ENCODE measurements at places on chromosomes 13 and 19.

DNA sequence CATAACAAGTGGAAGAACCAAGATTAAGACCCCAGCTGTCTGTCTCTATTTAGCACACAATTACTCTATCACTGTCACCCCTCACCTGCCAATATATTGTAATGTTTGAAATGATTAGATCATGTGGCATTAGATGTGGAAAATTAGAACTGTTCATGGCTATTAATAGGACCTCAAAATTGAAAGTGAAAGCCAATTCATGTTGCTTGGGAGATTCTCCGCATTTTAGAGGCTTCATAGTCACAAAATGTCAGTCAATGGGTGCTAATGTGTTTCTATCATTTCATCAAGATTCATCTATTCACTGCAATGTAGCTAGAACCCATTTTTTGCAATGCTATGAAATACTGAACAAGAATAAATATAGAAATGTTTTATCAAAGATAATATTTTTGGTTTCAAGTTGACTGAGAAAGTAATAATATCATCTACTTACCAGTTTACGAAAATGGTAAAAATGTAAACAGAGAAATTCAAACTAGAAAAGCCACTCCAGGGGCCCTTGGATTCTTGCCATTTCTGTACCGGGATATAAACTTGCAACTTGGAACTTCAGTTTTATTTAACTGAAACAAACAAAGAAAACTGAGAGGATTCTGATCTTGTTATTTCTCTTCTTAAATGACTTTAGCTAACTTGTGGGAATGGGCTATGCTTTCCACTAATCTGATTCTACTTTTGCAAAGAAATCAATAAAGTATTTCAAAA is 388.6 kb downstream of the DCT start:
- no peak for DNase-seq

GRCh38 chr13:52447815-52448552 is 2.5 kb downstream of the VPS36 start:
- no peak for DNase-seq

GRCh38 chr13:30708541-30708940 is 26.8 kb upstream of the ALOX5AP start:
- DNase-seq, result no peak

DNA sequence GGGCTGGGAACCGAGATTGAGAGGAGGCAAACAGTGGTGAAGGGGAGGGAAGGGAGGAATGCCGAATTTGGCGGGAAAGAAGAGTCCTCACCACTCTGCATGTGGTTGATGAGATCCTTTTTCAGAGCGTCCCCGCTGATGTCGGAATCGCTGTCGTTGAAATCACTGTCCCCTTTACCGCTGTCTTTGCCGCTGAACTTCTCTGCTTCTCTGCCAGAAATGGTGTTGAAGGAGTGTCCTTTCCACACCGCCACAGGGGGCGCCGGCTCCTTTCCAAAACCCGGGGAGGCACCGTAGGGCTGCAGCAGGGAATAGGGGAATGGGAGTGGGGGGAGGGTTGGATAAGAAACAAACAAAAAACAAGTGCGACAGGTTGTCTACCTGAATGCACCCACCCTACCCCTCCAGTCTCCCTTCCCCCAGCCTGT is 3.1 kb downstream of the PCDH8 start:
- DNase-seq, result no peak

Data from activated T-cell treated with anti-CD3 and anti-CD28 coated beads for 1 hour (primary cell).